ENCODE measurements at places on chromosomes 7 and 10.
A peak's percentile ranks its signal among the peaks of the same experiment; 100 is the strongest.

GRCh38 chr10:119365773-119366599 is 158.6 kb downstream of the GRK5 start:
- no peak for DNase-seq

- no peak for DNase-seq
Observed at GRCh38 chr7:50562136-50562535, 3.1 kb downstream of the DDC start.

DNA sequence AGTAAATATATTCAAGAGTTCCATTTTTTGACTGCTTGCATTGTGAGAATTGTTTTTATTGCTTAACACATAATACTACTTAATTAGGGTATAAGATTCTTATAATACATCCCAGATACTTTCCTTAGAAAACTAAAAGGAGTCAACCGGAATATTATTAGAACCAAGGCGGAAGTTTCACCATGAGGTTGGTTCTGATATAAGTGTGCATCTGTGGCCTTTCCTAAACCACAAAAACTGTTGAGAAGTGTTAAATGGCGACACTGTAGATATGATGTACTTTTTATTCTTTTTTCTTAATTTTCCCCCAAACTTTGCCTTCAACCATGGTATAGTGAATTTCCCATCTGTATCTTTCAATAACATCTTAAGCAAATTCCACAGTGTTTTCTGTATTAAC is 32.3 kb upstream of the INHBA start:
- no peak for DNase-seq

DNA sequence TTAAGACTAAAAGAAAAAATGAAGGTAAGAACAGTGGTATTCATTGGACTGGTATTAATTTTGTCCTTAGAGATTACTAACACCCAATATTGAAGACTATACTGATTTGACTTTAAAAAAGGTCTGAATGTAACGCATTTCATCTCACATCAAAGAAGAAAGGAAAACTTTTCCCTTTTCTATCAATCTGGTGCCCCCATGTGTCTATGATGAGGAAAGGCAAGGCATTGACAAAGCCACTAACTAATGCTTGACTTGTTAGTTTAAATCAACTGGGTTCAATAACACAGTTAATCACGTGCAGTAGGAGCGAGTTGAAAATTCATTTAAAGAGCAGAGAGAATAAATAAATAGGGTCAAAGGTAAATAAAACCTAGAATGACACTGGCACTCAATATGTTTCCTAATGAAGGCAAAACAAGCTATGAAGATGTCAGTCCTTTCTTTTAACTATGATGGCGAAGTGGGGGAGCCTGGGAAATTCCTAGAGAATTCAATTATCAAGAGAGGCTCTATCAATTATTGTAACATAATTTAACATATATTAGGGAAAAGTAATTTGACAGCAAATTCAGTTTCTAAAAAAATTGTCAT is 180.9 kb downstream of the ANK3 start:
- DNase-seq, result peak; percentile 10

- no peak for DNase-seq
Observed at GRCh38 chr10:34299105-34299611, 515.9 kb downstream of the PARD3 start.

DNA sequence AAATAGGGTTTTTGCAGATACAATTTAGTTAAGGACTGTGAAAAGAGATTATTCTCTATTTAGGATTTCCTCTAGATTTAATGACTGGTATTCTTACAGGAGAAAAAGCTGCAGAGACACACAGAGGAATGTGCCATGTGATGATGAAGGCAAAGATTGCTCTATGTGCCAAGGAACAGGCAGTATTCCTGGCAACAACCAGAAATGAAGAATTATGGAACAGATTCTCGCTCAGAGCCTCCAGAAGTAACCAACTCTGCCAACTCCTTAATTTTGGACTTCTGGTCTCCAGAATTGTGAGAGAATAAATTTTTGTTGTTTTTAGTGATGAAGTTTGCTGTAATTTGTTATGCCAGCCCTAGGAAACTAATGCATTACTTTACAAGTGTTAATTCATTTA is 307.6 kb upstream of the SEMA3A start:
- no peak for DNase-seq

GRCh38 chr7:45130910-45131309 is 19.4 kb upstream of the TBRG4 start:
- no peak for DNase-seq

GRCh38 chr7:66840316-66840715 is 80.7 kb upstream of the TMEM248 start:
- DNase-seq, result no peak

GRCh38 chr10:47225219-47225927 is 74.6 kb upstream of the GDF10 start:
- DNase-seq, result no peak

DNA sequence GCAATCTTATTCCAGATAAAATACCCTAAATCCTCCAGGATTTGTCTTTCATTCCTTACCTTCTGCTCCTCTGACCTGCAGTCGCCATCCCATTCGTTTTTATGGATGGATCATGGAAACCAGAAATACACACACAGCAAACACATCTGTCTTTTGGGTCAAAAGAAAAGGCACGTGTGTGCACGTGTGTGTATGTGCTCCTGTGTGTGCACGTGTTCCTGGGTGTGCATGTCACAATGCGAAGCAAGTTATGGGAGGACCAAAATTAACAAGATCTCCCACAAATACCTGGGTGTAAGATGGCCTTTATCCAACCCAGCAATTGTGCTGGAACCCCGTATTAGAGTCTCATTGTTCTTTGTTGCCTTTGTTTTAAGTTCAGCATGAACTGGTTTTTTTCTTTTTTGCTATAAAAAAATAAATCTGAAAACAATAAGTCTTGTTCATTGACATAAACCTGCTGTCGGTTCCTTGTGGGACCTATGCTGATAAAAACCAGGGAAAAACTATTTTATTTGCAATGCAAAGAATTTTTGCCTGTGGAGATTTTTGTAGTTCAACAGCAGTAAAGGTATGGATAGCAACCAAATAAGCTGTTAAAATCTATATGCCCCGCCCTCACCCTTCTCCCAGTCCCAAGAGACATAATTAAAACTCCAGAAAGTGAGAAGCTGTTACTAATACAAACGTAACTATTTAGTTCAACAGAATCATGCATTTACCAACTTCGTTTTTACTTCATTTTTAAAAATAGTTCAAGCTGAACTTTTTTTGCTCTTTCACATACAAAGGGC is 229.6 kb downstream of the CREB5 start:
- no peak for DNase-seq

GRCh38 chr7:25093268-25093826 is 31.7 kb downstream of the CYCS start:
- DNase-seq, result peak; percentile 63

DNA sequence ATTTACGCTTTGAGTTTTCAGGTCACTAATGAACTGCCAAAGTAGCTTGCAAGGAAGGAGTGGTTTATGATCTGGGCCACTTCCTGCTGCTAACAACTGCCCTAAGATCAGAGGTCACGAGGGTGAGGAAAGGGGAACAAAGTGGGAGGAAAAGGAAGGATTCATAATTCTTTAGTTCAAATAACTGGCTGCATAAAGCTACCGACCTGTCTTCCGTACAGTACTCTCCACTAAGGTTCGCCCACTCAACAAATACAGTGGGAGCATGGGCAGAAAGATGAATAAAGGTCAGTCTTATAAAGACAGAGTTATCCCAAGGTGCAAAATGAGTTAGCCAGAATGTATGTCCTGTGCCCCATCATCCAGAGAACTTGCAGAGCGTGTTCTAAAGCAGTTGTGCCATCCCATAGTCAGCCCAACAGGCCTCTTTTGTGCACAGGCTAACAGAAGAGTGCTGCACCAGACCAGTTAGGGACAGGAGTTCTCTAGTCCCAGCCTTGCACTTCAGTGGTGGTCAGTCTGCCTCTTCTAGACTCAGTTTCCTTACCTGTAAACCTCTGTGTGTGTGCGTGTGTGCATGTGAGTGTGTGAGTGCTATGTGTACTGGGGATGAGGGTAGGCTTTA is 65.9 kb downstream of the CREB3L2 start:
- no peak for DNase-seq

GRCh38 chr10:78755063-78755701 is 313.6 kb upstream of the ZMIZ1 start:
- DNase-seq, result no peak

DNA sequence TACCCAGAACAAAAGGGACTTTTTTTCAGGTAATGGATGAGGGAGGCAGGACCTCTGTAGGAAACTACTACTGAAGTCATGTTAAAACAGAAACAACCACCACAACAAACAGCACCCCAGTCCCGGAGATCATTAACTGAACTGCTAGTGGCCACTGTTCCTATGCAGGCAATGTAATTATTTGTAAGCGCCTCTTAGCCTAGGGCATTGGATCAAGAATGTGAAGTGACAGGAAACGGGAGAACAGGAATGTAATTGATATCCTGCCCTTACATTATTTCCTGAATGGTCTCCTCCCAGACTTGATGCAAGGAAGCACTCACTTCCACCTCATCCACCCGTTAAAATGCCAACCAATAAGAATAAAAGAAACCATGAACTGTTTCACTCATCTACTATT is 16.7 kb upstream of the GAD2 start:
- no peak for DNase-seq

DNA sequence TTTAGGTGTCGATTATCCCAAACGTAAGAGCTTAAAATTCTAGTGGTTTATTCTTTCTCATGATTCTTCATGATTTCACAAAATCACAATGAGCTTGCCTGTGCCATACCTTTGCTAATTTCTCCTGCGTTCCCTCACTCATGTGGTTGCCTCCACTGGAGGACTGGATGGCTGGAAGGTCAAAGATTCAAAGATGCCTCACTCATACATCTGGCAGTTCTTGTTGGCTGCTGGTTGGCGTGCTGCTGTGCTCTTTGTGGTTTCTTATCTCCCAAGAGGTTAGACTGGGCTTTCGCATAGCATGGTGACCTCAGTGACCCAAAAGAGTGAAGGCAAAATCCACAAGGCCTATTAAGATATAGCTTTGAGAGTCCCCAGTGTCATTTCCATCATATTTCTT is 877.6 kb upstream of the AUTS2 start:
- DNase-seq, result no peak

DNA sequence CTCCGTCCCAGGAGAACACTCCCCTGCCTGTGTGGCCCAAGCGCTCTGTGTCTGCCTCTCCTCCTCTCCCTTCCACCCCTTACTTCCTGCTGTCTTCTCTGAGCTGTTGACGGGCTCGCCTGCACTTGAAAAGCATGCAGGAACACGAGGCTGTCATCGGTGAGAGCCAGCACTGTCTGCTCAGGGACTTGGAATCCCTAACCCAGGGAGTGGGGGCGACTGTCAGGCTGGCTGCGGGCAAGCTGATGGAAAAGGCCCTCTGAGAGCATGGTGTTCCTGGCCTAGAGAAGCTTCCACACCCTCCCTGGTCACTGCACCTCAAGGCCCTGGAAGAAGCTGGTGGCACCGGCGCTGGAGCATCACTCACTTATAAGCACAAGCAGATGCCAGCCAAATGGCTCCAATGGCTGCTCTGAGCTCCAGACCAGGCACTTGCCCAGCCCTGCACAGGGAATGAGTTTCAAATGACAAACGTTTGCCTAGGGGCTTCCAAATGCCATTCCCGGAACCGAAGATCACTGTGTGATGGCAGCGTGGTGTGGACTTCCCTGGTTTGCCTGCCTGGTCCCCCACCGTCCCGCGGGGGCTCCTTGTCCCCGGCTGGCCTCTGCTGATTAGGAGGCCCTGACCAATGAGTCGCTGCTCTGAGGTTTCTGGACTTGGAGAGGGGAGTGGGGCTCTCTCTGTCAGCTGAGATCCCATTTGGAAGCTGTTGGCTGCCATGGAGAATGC is 56.7 kb upstream of the EBF3 start:
- no peak for DNase-seq

- no peak for DNase-seq
Observed at GRCh38 chr10:27646604-27647175, 98.9 kb downstream of the MKX start.

GRCh38 chr10:72026278-72027111 is 61.9 kb downstream of the SPOCK2 start:
- no peak for DNase-seq

DNA sequence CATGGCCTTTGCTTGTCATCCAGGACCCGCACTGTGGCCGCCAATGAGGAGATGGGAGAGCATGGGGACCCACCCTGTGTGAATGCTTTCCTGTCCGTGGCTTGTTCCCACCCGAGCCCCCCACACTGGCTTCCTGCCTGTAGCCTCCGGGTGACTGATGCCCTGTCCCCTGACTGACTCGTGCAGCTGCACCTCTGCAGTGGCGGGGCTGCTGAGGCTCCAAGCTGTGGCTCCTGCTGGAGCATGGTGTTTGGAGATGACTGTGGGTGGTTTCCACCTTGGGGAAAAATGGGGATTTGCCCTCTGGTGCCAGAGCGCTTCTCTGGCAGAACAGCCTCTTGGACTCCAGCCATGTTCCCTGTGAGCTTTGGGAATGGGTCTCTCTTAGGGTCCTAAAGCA is 2.1 kb downstream of the CAMK1D start:
- DNase-seq, result no peak

DNA sequence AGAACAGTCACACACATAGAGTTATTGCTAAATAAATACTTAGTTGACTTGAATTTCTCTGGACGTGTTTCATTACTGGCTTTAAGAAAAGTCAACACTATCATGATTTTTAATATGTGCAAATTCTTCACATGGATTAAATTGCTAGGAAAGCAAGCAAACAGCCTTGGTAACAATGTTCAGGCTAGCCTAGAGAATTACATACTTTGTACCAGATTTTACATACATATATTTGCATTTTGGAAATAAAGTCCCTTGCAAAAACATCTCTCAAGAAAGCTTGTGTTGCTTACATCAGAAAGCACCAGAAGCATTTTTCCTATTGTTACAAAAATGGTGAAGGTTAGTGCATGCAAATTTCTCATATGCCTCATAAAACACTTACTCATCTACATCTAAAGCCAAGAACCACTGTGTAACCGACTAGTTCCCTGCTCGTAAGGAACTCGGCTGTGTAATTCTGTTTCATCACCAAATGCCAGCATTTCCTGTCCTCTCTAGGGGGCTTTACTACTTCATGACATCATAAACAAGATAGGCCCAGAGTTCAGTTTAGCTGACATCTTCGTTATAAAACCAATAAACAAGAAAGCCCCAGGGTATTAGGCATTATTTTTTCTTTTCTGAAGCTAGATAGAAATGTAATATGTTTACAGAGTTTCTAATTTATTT is 87.8 kb downstream of the CFAP58 start:
- no peak for DNase-seq

GRCh38 chr7:131581241-131582051 is 25.0 kb upstream of the PODXL start:
- no peak for DNase-seq

DNA sequence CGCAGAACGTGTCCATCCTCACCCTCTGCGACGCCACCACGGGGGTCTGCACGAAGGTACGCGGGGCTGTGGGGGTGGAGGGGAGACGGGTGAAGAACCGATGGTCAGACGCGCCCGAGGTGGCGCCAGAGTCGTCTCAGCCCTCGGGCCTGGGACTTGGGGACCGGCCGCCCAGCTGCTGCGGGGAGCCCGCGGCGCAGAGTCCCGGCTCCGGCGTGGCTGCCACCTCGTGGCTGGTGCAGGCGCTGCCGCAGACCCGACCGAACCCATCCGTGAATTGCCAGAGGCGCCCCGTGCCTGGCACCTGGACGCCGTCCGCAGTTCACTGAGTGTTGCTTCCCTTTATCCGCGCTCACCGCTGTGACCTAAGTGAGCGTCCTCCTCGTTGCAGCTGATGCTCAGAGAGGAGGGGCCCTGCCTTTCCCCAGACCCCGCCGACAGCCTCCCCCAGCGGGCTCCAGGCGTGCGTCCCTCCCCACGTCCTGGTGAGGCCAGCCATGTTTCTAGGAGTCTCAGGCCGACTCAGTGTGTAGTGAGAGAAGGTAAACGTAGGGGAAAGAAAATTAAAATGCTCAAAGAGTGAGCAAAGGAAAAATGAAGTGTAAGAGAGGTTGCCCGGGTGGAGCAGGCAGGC is 208.7 kb downstream of the PAXIP1 start:
- peak; percentile 7 for DNase-seq

- DNase-seq, result no peak
Observed at GRCh38 chr10:121654021-121654545, 55.8 kb upstream of the FGFR2 start.
